ENCODE measurements at places on chromosomes 3 and 15.

DNA sequence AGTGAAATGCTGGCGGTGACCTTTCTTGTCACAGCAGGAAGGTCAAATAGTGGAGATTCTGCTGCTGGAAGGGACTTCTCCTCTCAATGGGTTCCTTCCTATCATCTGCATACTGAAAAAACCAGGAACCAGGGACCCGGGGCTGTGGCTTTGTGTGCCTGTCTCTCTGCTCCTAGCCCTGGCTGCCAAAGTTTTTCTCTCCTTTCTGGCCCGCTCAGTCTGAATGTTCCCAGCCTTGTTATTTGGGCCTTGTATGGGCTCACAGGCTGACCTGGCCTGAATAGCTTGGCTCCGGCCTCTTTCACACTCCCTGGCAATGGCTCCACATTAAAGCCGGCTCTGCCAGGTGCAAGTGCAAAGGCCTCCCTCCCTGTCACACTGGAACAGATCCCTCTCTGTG is 94.7 kb downstream of the LRIG1 start:
- no peak for DNase-seq

GRCh38 chr3:123723522-123724168 is 138.8 kb upstream of the HACD2 start:
- DNase-seq, result peak; percentile 36

DNA sequence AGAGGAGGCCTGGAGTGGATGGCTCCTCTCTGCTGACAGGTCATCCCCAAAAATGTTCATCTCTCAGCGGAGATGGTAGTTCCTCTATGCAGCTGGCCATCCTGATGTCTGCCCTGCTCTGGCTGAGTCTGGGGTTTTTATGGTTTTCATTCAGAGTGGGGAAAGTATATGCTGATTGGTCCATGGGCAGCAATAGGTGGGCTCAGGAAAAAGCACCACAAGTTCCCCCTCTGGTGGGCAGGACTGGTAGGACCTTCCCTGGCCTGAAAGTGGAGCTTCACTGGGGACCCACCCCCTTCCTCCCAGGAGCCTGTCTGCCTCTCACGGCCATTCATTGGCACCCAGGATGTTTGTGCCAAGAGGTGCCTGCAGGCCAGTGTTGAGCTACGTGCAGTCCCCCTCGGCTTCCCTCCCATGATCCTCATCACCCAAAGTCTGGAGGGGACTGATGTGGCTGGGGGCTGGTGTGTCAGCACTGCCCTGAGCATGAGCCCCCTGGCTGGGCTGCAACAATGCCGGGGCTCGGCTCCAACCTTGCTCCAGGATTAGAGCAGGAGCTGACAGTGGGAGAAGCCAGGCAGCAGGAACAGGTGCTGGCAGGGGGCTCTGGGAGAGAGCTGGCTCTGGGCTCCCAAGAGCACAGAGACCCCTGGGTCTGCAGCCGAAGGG is 13.1 kb upstream of the BLOC1S6 start:
- peak; percentile 56 for DNase-seq

GRCh38 chr3:101642441-101642840 is 34.5 kb downstream of the ZBTB11 start:
- no peak for DNase-seq

DNA sequence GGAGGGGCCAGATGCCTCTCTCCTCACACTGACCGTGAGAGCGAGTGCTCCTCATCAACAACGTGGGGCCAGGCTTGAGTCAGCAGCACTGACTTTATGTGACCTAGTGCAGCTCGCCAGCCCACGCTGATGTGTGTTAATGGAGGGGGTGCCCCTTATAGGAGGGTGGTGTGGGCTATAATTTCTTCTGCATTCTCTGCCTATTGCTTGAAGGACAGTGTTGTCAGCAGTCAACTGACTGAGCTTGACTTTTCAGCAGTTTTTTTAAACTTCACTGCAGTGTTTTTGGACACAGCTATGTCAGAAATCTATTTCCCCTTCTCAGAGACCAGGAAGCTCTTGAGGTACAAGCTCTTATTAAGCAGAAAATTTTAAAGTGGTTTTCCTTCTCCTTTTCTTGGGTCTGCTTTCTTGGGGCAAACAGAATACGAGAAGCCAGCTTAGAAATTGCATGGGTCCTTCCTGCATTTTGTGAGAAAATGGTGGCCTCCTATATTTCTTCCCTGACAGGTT is 304.8 kb upstream of the CTDSPL start:
- DNase-seq, result no peak

DNA sequence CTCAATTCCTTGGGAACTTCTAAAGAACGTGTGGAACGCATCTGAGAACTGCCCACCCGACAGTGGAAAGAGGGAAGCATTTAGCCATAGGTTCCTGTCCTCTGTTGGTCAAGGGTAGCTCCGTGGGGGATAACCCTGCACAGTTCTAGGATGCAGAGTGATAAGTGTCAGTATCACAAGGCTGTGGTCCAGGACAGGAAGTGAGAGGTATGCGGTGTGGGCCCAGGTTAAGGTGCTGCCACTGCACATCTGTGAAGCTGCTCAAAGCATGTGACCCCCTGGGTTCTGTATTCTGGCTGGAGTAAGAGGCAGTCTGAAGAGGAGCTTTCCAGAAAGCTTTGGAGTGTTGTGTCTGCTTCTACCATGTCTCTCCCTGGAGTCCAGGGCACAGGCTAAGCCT is 51.7 kb upstream of the HES1 start:
- no peak for DNase-seq

DNA sequence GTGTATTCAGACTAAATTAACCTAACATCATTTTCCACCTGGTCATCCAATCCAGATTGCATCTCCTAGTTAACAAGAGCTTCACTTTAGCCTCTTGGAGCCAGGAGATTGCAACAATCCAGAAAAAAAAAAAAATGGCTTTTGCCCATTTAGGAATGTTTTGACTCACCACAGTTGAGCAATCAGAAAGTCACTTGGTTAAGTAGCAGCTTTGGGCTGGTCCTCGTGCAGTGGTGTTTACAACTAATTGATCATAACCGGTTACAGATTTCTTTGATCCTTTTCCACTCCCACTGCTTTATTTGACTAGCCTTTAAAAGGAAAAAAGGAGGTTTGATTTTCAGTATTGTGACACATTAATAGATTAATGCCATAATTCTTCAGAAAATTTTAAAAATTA is 688.8 kb upstream of the CCDC54 start:
- DNase-seq, result no peak

GRCh38 chr15:97059281-97059680 is 728.8 kb downstream of the NR2F2 start:
- no peak for DNase-seq

DNA sequence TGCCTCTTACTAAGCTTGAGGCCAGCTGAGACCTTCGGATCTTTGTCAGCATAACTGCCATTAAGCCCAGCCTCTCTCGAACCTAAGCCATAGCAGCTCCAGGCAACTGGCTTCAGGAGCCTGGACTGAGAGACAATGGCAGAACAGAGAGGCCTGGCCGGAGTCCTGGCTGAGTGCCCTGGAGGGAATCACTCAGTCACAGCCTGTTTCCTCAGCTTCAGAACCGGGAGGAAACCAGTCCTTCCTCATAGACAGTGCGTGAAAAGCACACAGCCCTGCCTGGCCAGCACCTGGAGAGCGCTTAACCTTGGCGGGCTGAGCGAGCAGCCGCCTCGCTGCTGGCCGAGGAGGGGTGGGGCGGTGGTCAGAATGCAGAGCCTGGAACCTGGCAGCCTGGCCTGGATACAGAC is 21.6 kb downstream of the RNU5B-1 start:
- no peak for DNase-seq

- DNase-seq, result no peak
Observed at GRCh38 chr3:126393563-126393962, 1.1 kb upstream of the CFAP100 start.

- DNase-seq, result no peak
Observed at GRCh38 chr15:92909136-92909781, 9.1 kb downstream of the CHD2 start.

- DNase-seq, result no peak
Observed at GRCh38 chr3:129577925-129578786, 28.3 kb downstream of the PLXND1 start.

- DNase-seq, result no peak
Observed at GRCh38 chr15:29773816-29774215, 48.5 kb downstream of the TJP1 start.

DNA sequence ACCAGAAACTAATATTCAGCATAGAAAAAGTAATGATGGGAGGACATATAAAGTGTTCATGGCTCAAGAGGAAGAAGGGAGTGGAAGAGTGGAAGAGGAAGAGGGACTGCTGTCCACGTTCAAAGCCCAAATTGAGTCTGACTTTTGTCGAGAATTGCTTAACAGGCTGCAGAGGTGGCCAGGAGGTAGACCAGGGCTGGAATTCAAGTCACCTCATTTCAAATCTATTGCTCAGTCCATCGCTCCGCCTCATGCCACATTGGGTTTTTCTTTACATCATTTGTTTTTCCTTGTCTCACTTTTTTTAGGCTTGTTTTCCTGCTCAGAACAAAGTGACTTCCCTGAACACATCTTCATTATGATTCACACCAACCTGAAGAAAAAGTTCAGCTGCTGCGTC is 97.0 kb downstream of the RPL39L start:
- no peak for DNase-seq

GRCh38 chr15:43769584-43770228 is 7.1 kb downstream of the ELL3 start:
- peak; percentile 21 for DNase-seq

DNA sequence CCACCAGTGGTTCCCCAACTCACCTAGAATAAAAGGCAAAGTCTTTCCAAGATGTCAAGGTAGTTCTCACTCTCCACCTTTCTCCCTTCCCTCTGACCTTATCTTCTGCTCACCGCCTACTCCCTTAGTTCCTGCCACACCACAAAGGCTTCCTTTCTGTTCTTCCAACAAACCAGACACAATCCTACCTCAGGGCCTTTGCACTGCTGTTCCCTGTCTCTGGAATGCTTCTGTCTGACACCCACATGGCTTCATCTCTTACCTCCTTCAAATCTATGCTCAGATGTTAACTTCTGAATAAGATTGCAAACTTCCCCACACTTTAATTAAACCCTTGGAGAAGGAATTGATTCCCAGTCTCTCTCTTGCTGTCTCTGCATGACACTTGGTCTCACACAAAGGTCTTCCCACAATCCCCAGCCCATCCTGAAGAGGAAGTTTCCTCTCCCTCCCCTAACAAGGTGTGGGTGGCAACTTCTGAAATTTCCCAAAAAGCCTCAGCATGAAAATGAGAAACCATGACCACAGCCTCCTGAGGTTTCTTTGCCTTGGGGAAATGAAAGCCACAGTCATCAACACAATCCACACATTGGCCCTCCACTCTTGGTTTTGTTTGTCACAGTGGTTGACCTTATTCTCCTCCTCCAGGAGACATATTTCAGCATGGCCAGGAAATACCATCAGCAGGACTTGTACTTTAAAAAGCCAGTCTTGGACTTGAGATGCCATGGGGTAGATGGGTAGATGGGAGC is 3.0 kb upstream of the RYK start:
- no peak for DNase-seq

- DNase-seq, result no peak
Observed at GRCh38 chr3:115494826-115495225, 128.5 kb upstream of the GAP43 start.
